ENCODE measurements at places on chromosomes 7 and 10.

DNA sequence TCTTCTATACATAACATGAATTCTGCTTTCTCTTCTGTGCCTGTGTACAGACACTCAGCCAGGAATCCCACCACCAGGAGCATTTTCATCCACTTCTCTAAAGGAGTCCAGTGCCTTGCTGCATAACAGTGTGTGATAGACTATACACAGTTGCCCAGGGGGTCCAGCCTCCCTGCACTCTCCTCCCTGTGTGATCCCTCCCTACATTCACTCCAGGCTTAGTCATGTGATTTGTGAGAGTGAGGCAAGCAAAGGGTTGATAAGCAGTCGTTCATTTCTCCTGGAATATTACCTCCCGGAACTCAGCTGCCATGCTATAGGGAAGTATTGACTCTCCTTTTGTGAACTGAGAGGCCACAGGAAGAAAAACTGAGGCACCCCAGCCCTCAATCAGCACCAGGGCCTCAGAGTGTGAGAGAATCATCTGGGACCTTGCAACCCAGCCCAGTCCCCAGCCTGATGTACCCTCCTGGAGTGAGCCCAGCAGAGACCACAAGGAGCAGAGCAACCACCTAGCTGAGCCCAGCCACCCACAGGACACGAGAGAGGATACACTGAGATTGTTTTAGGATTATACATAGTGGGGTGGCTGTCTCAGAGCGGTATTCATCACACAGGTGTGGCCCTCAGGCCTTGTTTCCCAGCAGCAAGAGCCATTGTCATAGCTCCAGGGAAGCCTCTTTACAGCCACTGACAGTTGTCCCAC lies 45.0 kb upstream of the EEPD1 start:
- DNase-seq = no peak

- no peak for DNase-seq
These were observed 9.4 kb upstream of the PGAM1 start for GRCh38 chr10:97416565-97416964.

- no peak for DNase-seq
These were observed 74.9 kb downstream of the BEND7 start for GRCh38 chr10:13453896-13454295.

- no peak for DNase-seq
These were observed 8.8 kb downstream of the DRGX start for GRCh38 chr10:49387071-49387470.

All from omental fat pad (tissue), 4 donors.